T-helper 2 cell treated with Interferon-gamma antibody and Interleukin-4, amounts not matched to agents 5 μg/mL and 100 μg/mL, for 36 hours (primary cell): ENCODE measurements at places on chromosomes 5 and 9.

- no peak for DNase-seq
Measured at GRCh38 chr9:76603448-76603895, 144.5 kb downstream of the GCNT1 start.

- DNase-seq = no peak
Measured at GRCh38 chr5:68261569-68262065, 46.1 kb downstream of the PIK3R1 start.

- DNase-seq = no peak
Measured at GRCh38 chr9:111961575-111961974, 65.0 kb downstream of the UGCG start.

DNA sequence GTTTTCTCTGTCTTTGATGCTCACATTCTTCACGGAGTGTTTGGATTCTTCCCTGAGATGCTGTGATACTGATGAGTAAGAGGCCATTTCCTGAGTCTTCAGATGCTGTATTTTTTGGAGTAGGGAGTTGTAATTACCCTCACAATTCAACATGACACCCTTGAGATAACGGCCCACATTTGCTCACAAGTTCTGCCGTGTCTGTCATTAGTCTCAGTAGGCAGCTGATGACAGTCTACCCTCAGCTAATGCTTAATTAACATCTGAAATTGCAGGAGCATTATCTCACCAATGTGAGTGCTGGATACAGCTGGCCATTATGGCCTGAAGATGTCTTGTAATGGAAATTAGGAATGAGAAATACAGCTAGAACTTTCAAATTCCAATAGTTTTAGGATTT is 307.1 kb upstream of the ADCY2 start:
- DNase-seq = no peak

- DNase-seq = no peak
Measured at GRCh38 chr9:20568400-20568799, 53.9 kb downstream of the MLLT3 start.

- no peak for DNase-seq
Measured at GRCh38 chr5:60811105-60811504, 33.0 kb downstream of the ELOVL7 start.

DNA sequence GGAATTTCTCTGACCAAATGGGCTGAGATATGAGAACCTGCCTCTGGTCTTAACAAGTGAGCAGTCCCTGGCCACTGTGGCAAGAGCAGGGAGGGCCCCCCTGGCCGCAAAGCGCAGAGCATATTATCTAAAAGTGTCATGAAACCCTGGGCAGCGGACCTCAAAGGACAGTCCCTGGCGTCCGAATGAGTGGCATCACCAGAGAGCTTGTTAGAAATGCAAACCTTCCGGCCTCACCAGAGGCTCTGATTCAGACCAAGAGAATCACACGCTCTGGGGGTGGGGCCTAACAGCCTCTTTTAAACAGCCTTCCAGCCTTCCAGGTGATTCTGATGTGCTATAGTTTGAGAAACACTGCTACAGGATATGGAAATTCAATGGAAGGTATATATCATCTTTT is 10.9 kb downstream of the PTPN3 start:
- no peak for DNase-seq

DNA sequence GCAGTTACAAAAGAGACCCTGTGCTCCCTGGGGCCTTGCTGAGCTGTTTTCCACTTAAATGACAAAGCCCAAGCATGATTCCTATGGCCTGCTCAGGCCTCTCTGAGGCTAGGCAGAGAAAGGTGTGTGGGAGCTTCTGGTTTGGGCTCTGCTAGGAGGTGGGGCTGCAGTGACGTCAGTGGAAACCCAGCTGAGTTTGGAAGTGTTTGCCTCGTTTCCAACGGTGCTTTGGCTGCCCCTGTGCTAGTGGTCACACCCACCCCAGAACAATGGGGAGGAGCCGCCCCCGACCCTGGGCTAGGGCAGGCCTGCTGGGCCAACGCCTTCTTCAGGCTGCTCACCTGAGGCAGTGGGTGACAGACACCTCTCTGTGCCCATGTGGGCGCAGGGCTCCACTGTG is 10.4 kb downstream of the ANGPTL2 start:
- DNase-seq = no peak

- DNase-seq = no peak
Measured at GRCh38 chr9:33464045-33464636, 9.6 kb downstream of the NOL6 start.

- DNase-seq = no peak
Measured at GRCh38 chr9:95742821-95743220, 132.7 kb upstream of the ERCC6L2 start.

DNA sequence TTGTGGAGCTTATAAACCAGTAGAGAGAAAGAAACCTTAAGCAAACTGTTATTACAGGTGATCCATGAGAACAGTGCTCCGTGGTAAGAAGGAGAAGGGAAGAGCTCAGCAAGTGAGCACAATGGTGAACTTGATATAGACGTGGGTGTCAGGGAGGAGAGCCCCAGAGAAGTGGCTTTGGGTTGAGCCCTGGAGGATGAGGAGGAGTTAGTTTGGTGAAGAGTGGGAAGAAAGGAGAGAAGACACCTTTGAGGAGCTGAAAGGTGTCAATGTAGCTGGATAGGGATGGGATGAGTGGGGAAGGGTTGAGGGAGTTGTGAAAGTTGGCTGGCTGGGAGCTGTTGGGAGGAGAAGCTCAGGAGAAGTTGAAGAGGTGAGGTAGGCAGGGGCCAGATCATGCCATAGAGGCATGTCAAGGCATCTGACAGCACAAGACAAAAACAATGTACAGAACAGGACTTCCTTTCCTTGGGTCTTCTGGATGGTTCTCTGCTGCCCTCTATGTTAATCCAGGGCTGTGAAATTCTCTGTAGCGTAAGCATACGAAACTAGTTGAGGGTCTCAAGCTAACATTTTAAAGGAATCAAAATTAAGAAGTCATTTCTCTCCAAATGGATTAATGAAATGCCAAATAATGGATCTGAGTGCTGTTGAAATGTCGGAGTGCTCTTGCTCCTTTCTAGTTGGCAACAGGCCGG is 501.9 kb downstream of the KDM4C start:
- no peak for DNase-seq

DNA sequence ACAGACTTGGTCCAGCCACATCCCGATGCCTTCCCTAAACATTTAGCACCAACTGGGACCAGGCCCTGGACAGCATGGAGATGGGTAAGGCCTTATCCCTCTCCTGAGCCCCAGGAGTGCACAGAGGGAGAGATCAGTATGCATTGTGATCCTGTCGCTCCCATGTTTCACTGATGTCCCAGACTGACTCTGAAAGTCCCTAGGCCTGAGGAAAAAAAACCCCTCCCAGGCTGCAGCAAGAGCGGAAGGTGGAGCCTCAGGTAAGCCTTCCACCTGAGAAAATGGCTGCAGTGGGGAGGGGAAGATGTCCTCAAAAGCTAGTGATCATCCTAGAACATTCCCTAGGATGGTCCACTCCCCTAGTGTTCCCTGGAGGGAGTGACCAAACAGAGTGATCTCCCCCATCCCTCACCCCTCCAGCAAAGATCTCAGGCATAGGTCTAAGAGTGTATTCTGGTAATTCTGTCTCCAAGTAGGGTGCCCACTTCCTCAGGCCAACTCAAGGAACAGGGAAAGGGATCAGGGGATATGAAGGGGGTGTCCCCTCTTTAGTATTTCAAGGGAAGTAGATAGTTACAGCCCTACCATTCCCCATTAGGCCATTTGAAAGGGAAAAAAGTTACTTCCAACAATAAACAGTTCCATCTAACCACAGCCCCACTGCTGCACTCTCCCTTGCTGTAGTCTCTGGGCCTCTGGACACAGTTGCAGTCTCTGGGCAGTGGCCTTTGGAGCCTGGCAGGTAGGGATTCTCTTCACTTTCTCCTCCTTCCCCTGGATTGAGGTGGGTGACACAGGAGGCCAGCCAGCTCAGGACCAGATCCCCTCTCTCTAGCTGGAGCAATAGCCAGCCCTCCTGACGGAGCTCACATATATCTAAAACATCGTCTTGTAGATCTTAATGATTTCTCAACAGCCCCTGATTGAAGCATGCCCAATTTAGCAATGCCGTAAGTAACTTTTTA is 6.8 kb upstream of the CXXC5 start:
- DNase-seq = no peak

GRCh38 chr5:103293719-103294118 is 35.2 kb downstream of the MACIR start:
- DNase-seq = no peak

DNA sequence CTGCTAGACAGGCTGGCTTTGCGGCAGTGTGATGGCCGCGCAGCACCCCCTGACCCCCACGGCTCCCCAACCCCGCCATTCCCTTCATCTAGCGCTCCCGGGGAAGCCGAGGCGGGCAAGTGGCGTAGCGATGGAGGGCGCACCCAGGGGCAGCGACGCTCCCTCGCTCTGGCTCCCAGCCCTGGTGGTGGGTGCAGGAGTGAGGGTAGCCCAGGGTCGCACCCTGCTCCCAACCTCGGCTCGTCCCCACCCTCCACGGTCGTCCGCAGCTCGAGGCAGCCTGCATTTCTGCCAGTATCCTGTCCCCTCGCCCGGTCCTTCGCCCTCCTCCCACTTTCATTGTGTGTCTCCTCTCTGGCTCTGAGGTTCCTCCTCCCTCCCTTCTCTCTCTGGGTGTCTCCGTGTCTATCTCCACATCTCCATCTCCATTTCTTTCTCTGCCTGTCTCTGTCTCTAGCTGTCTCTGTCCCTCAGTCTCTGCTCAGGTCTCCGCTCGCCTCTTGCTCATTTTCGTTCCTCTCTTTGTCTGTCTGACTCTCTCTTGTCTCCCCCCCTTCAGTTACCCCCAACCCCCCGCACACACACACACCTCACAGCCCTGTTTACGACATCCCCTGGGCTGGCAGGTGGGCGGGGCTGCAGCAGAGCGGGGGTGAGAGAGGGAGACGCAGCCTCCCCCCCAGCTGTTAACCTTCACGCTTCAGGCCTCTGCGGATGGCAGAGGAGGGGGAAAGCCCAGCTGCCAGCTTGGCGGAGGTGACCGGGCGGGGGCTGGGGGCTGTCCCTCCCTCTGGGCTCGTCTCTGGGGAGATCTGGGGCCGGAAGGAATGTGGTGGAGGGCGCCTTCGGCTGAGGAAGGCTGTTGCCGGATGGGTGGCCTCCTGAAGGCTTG is 48.7 kb upstream of the PSD2 start:
- peak; percentile 76 for DNase-seq

DNA sequence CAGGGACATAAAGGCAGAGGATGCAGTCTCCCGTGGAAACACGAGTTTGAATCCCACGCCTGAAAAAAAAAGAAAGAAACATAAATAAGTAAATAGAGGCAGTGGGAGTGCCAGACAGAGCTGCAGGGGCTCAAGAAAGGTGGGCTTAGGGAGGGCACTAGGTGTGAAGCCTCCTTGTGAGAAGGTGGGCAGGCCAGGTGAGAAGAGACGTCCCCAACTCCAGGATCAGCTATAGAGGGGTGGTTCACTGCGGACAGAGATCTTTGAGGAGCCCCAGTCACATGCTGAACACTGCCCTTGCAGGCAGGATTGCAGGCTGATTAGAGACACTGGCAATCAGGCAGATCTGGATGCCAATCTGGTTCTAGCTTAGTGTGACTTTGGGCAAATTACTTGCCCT is 172.1 kb downstream of the RGS3 start:
- no peak for DNase-seq

GRCh38 chr5:141598391-141599345 is 20.1 kb downstream of the DIAPH1 start:
- no peak for DNase-seq

- no peak for DNase-seq
Measured at GRCh38 chr5:33690374-33691135, 201.2 kb downstream of the ADAMTS12 start.

- peak; percentile 58 for DNase-seq
Measured at GRCh38 chr9:137156567-137157375, 13.1 kb downstream of the LRRC26 start.

GRCh38 chr5:41503860-41504259 is 6.5 kb downstream of the PLCXD3 start:
- no peak for DNase-seq

DNA sequence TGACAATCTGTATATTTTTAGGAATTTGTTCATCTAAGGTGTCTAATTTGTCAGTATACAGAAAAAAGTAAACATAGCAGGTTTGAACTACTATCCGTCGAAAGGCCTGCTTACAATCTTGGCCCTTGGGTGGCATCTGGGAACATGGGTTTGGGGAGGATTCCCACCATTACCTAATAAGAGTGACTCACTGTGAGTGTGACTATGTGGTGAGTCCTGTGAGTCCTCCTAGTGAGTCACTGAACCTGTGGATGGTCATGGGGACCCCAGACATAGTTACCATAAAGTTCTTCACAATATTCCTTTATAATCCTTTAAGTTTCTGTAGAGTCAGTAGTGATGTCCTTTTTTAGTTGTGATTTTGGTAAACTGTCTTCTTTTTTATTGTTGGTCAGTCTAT is 37.0 kb downstream of the RNF130 start:
- DNase-seq = no peak

- DNase-seq = no peak
Measured at GRCh38 chr9:88791105-88791805, 200.0 kb upstream of the S1PR3 start.

- no peak for DNase-seq
Measured at GRCh38 chr9:111298731-111299598, 31.1 kb downstream of the OR2K2 start.

DNA sequence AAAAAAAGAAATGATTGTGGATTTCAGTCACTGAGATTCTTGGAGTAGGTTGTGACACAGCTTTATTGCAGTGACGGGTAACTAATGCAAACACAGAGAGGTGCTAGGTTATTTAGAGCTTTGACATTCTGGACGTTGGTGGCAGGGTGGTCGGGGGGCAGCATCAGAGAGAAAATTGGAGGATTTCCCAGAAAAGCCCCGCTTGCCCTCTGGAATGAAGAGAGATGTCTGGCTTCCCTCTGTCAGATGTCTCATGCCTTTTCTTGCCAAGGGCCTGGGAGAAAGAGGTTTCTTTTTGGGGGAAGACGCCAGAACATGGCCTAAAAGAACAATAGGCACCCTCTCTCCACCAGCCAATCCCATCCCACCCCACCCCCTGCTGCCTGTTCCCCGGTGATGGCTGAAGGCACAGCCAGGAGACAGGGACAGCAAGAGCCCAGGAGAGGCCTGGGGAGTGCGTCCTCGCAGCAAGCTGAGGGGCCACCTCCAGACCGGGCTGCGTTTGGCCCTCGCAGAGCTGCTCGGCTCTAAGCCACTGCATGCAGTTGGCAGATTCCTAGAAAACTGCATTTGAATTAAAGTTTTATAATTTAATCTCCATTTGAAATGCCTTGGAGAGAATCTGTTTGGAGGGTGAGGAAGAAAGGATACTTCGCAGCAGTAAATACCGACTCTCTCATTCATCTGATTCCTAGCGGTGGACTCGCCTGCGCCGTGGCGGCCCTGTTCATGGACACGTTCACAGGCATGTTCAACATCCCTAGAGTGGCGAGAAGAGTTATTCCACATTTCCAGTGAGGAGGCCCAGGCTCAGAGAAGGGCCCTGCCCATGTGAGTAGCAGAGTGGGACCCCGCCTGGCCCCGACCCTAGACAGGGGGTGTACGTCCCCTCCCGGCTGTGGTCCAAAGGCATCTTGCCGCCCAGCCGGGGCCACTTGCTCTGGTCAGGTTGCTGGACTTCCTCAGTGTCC is 55.7 kb downstream of the TSPAN17 start:
- no peak for DNase-seq

GRCh38 chr5:170278611-170279458 is 18.7 kb downstream of the LCP2 start:
- DNase-seq = peak; percentile 94
